ENCODE measurements at places on chromosomes 7 and 10.

DNA sequence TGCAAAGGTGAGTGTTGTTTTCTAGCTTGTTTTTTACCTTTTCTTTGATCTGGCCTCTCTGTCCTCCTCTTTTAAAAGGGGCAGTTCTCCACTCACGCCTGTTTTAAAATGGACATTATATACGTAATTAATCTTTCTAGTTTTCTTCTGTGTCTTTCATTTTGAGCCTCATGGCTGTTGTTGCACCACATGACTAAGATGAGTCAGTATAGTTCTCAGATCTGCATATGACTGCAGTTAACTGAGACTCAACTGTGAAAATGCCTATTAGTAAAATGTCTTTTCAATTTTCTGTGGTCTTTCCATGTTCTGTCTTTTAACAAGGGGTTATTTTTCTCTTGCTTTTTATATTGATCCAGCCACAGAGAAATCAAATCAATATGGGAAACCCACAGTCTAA is 296.1 kb downstream of the CDK14 start:
- DNase-seq: no peak

DNA sequence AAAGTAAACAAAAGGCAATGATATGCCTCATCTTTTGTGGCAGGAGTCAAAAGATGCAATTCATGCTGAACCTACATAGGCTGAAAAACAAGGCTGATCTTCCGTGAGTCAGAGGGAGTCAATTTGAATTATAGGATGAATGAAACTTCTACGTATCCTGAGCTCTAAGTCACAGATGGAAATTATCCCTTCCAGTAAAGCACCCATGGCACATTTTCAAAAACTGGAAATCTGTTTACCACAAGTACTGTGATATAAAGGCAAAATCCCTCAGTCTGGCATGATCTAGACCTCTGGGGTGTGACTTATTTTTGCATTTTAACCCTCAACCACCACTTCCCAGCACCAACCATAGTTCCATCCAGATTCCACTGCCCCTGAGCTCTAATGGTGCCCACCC is 69.6 kb downstream of the NRG3 start:
- no peak for DNase-seq

DNA sequence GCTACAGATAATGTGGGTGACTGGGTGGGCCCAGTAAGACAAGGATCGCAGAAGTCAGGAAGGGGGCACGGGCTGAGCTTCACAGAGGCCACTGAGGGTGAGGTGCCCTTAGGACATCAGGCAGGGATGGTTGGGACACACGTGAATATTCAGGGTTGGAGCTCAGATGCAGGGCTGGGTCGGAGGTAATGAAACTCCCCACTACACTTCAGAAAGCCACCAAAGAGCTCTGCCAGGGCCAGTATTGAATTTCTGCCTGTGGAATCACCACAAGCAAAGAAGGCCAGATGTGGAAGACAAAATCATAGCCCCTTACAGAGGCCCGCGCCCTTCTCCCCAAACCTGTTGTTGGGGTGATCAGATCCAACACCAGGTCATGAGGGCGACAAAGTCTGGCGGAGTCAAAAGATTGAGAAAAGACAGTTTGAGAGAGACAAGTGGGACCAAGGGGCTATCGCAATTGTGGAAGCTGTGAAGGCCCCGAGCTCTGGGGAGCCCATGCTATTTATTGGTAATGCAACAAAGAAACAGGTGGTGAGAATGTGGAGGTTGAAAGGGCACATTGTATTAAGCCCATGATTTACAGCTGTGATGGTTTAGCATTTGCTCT is 42.4 kb downstream of the STRA8 start:
- no peak for DNase-seq

GRCh38 chr7:106088014-106088413 is 24.1 kb downstream of the SYPL1 start:
- DNase-seq: no peak

GRCh38 chr7:77205706-77206105 is 6.1 kb upstream of the FGL2 start:
- DNase-seq: no peak

- DNase-seq: no peak
Observed at GRCh38 chr10:32582946-32583345, 137.0 kb downstream of the CCDC7 start.

DNA sequence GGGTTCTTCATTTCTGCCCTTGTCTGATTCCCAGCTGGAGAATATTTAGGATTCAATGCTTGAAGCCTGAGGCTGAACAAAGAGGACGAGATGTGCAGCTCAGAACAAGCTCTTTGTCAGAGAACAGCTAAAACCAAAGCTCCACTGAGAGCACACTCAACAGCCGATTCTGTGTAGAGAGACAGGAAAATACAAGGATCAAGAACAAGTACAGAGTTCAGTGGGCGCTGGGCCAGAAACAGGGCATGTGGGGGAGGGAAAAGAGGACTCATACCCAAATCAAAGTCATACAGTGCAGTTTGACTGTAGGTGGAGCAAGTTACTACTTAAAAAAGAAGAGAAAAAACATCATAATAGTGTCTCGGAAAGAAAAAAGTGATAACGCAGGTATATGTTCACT is at the start of gene AGMO:
TSS of gene AGMO (minus strand) at position 181 of the 400 bp plus-strand sequence.
- DNase-seq: no peak

GRCh38 chr10:13560597-13560996 is 26.2 kb upstream of the PRPF18 start:
- DNase-seq: no peak

DNA sequence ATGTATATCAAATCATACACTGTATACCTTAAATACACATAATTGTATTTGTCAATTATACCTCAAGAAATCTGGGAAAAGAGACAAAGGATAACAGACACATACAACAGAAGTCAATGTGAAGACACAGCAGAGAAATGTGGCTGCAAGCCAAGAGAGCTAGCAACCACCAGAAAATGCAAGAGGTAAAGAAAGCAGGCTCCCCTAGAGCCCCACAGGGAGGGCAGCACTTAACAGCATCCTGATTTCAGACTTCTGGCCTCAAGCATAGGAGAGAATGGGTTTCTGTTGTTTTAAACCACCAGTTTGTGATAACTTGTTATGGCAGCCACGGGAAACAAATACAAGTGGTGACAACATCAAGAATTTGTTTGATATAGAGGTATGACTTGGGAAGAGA is 1197.2 kb downstream of the SORCS1 start:
- no peak for DNase-seq

All from ascending aorta (tissue), 2 donors.